Breast epithelium (tissue), 4 donors: ENCODE measurements at places on chromosomes 7 and 10. TPM values are rescaled to one million over a fixed set of nuclear protein-coding genes. Genes with fewer than 3 reads are reported as not detected.

- no peak for DNase-seq
- H3K4me1 ChIP-seq: no peaks in the 10 kb centered on the region
- H3K36me3 ChIP-seq: no peaks in the 10 kb centered on the region
- H3K27me3 ChIP-seq: no peaks in the 10 kb centered on the region
- H3K4me3 ChIP-seq: no peak overlapping the region
Observed at GRCh38 chr10:1229116-1229515, 172.9 kb downstream of the WDR37 start.

DNA sequence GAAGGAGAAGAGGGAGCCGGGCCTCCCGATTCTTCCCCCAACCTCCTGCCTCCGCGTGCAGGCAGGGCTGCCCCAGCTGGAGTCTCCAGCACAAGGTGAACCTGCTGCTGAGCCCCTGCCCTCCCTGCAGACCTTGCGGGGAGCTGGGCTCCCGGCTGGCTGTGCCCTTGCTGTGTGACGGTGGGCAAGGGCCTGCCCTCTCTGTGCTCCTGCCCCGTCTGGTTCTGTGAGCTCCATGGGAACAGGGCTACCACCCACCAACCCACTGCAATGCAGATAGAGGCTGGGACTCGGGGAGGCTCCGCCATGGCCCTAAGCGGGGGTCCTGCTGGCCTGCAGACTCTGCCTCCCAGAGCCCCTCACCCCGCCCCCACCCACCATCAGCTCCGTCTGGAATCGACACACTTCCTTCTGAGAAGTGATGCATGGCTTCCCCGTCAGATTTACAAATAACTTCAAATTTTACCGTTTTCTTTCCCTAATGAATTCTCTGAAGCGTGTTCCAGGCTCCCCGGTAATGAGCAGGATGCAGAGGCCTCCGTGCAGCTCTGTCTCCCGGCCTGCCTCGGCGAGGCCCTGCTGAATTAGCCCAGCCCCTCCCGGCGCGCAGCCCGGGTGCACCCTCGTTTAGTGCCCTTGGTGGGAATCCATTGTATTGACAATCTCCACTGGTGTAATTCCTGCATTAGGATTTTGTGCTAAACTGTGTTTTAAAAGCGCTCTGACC lies 111.0 kb downstream of the MICALL2 start:
- no peaks in the 10 kb centered on the region for H3K27me3 ChIP-seq
- H3K36me3 ChIP-seq: no peaks in the 10 kb centered on the region
- no peak overlapping the region for H3K4me3 ChIP-seq
- no peaks in the 10 kb centered on the region for H3K4me1 ChIP-seq
- DNase-seq: no peak

DNA sequence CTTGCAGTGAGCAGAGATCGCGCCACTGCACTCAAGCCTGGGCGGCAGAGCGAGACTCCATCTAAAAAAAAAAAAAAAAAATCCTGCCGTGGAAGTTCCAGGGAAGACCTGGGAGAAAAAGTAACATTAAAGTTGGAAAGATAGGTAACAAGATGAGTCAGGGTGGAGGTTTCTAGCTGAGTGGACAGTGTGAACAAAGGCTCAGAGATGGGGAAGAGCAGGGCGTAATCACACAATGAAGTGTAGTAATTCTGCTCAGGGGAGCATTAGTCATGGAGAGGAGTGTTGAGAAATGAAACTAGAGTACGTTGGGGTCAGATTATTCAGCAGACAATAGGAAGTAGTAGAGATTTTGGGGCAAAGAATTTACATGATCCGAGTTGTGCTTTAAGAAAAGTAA lies 21.6 kb upstream of the WASL start:
- H3K4me1 ChIP-seq: no peaks in the 10 kb centered on the region
- H3K27me3 ChIP-seq: no peaks in the 10 kb centered on the region
- DNase-seq: no peak
- H3K36me3 ChIP-seq: no peaks in the 10 kb centered on the region
- H3K27ac ChIP-seq: no peak overlapping the region

DNA sequence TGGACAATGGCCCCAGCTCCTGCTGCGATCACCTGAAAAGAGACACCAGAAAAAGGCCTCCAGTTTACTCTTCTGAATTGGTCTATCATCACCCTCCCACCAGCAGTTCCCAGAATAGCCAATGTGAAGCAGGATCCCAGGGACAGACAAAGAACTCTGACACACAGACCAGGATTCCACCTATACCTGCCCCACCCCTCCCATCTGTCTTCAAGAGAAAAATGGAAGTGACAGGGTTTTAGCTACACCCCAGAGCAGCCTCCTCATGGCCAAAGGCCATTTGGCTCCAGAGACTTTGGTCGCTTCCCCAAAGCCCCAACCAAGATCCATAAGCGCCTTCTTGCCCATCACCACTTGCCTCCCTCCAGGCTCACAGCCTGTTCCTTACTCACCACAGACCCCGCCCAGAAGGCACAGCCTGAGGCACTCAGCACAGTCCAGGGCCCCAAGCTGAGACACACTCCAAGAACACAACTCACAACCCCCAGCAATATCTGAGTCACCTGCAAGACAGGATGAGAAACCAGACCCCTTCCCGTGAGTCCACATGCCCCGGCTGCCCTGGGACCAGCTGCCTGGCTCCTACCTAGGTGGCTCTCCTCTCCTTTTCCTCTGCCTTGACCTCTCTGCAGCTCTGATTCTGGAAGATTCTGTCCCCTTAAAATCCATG lies 6.5 kb downstream of the TMEM176B start:
- no peak for DNase-seq
- no peaks in the 10 kb centered on the region for H3K4me1 ChIP-seq
- H3K27me3 ChIP-seq: no peaks in the 10 kb centered on the region
- no peaks in the 10 kb centered on the region for H3K36me3 ChIP-seq

DNA sequence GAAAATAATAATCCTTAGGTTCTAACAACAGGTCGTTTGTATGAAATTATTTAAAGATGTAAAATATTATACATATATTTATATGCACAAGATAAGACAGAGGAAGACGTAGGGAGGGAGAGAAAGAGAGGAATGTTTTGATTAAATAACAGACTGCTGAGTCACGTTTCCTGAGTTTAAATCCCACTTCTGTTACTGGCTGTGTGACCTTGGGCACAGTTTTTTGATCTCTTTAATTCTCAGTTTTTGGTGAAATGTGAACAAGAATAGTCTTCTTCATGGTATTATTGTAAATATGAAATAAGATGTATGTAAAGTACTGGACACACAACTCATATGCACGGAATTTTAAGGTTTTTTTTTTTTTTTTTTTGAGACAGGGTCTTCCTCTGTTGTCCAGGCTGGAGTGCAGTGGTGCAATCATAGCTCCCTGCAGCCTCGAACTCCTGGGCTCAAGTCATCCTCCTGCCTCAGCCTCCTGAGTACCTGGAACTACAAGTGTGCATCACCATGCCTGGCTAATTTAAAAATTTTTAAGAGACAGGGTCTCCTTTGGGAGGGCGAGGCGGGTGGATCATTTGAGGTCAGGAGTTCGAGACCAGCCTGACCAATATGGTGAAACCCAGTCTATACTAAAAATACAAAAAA lies 42.6 kb downstream of the BAMBI start:
- H3K27me3 ChIP-seq: no peaks in the 10 kb centered on the region
- H3K36me3 ChIP-seq: no peaks in the 10 kb centered on the region
- DNase-seq: no peak
- no peak overlapping the region for H3K27ac ChIP-seq

DNA sequence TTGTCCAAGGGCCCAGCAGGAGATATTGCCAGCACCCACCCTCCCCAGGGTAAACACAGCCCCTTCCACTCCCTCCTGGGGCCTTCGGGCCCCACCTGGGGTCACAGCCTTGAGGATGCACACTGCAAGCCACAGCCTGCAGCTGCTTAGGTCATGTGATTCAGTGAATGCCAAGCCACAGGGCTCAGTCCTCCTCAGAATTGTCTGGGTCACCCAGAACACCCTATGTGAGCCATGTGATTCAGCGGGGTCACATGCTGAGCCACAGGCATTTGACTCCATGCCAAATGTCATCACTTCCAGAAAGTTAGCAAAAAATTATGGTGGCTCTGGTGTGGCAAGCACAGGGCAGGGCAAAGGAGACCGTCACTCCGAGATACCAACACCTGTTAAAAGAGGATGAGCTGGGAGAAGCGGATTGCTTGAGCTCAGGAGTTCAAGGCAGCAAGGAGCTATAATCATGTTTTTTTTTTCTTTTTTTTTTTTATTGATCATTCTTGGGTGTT lies 17.2 kb upstream of the PSAP start:
- H3K27ac ChIP-seq: peak overlapping the region; percentile 48
- no peaks in the 10 kb centered on the region for H3K27me3 ChIP-seq
- no peak overlapping the region for H3K4me3 ChIP-seq
- peaks cover 3% of the 10 kb centered on the region for H3K4me1 ChIP-seq

DNA sequence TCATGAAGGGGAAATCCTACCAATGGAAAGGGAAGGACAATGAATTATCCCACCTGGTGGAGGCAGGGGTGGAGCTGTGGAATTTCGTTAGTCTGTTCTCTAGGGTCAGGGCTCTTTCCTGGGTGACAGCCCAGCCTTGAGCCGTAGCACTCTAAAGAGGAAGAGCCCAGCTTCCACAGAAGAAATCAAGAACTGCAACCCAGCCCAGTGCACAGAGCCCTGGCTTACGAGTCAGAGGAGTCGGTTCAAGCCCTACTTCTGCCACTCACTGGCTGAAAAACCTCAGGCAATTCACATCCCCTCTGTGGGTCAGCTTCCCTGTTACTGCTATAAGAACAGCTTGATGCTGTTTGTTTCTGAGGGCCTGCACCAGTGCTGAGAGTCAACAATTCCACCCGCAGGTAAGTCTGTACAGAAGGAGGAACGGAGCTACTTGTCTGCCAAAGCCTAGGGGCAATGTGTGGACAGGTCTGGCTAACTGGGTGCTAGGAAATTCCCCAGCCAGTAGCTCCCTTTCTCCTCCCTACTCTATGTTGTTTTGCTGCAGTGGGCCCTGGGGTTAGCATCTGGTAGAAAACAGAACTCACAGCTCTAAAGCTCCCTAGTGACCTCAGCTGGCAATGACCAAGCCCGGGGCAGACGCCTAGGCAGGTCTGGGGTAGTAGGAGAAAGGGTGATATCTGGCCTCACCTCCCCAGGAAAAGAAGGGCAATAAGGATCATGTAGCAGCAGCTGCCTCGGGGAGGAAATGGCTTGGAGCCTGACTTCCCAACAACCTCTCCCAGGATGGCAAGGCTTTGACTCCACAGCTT lies 3.3 kb downstream of the AVPI1 start:
- H3K36me3 ChIP-seq: no peaks in the 10 kb centered on the region
- peak overlapping the region; percentile 66 for H3K4me3 ChIP-seq
- H3K4me1 ChIP-seq: peaks cover 10% of the 10 kb centered on the region
- no peaks in the 10 kb centered on the region for H3K27me3 ChIP-seq
- no peak for DNase-seq

GRCh38 chr7:157474685-157475084 lies 137.9 kb downstream of the DNAJB6 start:
- peak; percentile 13 for DNase-seq
- H3K4me3 ChIP-seq: no peak overlapping the region
- H3K36me3 ChIP-seq: no peaks in the 10 kb centered on the region

DNA sequence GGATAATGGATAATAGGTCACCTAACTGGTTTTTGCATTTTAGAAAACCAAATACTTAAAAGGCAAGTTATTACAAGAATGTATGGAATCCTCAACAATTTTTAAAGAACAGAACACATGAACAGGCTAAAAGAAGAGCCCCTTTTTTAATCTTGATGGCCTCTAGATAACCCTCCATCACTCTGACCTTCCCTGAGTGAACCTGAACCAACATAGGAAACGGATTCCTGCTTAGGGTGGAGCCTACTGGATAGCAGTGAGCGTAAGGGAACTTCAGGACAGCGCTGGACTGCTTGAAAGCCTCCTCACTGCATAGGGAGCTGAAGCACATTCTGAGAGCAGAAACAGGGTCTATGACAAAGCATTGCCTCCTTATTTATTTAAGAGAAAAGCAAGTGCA lies 20.5 kb downstream of the TRPV5 start:
- no peak overlapping the region for H3K27ac ChIP-seq
- DNase-seq: no peak
- no peak overlapping the region for H3K4me3 ChIP-seq
- no peaks in the 10 kb centered on the region for H3K4me1 ChIP-seq
- no peaks in the 10 kb centered on the region for H3K27me3 ChIP-seq

- no peaks in the 10 kb centered on the region for H3K27me3 ChIP-seq
- H3K4me3 ChIP-seq: no peak overlapping the region
- no peak for DNase-seq
- no peaks in the 10 kb centered on the region for H3K36me3 ChIP-seq
Observed at GRCh38 chr7:16061630-16062029, 359.7 kb downstream of the CRPPA start.

DNA sequence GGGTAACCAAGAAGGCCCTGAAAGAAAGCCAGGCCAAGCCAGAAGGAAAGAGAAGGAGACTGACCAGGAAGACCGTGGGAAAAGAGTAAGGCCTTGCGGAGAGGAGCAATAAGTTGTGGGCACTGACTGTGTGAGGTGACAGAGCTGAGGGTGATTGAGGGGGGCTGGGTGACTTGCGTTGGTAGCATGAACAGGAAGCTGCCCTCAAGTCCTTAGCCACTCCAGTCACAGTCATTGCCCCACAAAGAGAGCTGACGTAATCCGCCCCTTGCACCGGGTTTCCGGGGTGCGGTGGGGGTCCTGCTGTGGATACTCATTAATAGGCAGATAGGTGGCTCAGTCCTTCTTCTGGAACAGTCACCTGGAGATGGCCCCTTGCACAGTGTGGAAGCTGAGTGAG lies 16.1 kb upstream of the DMBT1 start:
- DNase-seq: no peak
- no peak overlapping the region for H3K4me3 ChIP-seq

GRCh38 chr7:108789451-108789850 lies 219.8 kb downstream of the DNAJB9 start:
- no peaks in the 10 kb centered on the region for H3K4me1 ChIP-seq
- no peak overlapping the region for H3K27ac ChIP-seq
- DNase-seq: no peak
- no peaks in the 10 kb centered on the region for H3K36me3 ChIP-seq
- H3K27me3 ChIP-seq: no peaks in the 10 kb centered on the region

DNA sequence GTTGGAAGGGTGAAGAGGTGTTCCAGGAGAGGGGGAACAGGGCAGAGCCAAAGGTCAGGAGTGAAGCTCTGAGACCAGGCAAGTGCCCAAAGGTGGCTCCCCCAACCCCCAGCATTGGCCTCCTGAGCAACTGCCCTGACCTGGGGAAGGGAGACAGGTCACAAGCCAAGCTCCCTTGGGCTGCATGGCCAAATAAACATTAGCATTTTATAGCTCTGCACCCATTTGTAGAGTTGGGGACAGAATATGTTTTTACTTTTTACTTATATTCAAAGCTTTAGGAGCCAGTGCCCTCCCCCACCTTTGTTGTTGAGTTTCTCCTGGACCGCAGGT lies 4.0 kb downstream of the UNC5B start:
- peaks cover 9% of the 10 kb centered on the region for H3K4me1 ChIP-seq
- no peaks in the 10 kb centered on the region for H3K36me3 ChIP-seq
- peak overlapping the region; percentile 66 for H3K27ac ChIP-seq
- H3K4me3 ChIP-seq: no peak overlapping the region

Gene ANKIB1
- total RNA-seq: 51.8 TPM

Gene ZNF239
- total RNA-seq: 8.5 TPM

Gene CALML3
- not detected for total RNA-seq

Gene DOCK4
- total RNA-seq: 31.7 TPM

Gene RPEL1
- total RNA-seq: not detected

Gene PRKCQ
- total RNA-seq: 1.8 TPM
